ENCODE measurements at places on chromosomes 7 and 10. TPM values are rescaled to one million over a fixed set of nuclear protein-coding genes. Genes with fewer than 3 reads are reported as not detected.

Gene PIP
- total RNA-seq, result not detected

Gene ACSM6
- total RNA-seq, result not detected

Gene FGF8
- not detected for total RNA-seq

Gene AKR1C4
- total RNA-seq, result not detected

Gene IMPDH1
- 68.3 TPM for total RNA-seq

Gene ODAD2
- not detected for total RNA-seq

Gene PTPRZ1
- total RNA-seq, result 36.8 TPM

Gene PDE6C
- total RNA-seq, result not detected

Gene ADARB2
- 0.56 TPM for total RNA-seq

Gene STEAP1
- 20.7 TPM for total RNA-seq

Gene STRIP2
- total RNA-seq, result 12.1 TPM

Gene CTAGE4
- total RNA-seq, result not detected

Gene MOGAT3
- total RNA-seq, result not detected

Gene TAS2R5
- total RNA-seq, result 0.26 TPM

Gene PSPH
- total RNA-seq, result 357 TPM

Gene ACTL6B
- total RNA-seq, result not detected

Gene SLC26A3
- not detected for total RNA-seq

Gene VSTM4
- not detected for total RNA-seq

Gene ITIH5
- total RNA-seq, result 14.2 TPM

Gene ASAH2B
- total RNA-seq, result 1.5 TPM

Gene SLC4A2
- 311 TPM for total RNA-seq

Gene LIPM
- not detected for total RNA-seq

Gene VTI1A
- total RNA-seq, result 52.4 TPM

Gene TMEM184A
- 0.19 TPM for total RNA-seq

Gene EPHA1
- not detected for total RNA-seq

Gene ZNF736
- total RNA-seq, result 0.74 TPM

Gene LRRN3
- total RNA-seq, result not detected

Gene TUBAL3
- not detected for total RNA-seq

Gene TMEM270
- total RNA-seq, result not detected

Gene SFTPA1
- total RNA-seq, result not detected

Gene ITGA8
- not detected for total RNA-seq

Gene TBATA
- total RNA-seq, result not detected

Gene TAS2R41
- not detected for total RNA-seq

Gene CALML3
- not detected for total RNA-seq

Gene MCM10
- 11.6 TPM for total RNA-seq

Gene ZNF679
- total RNA-seq, result not detected

Gene CLDN4
- total RNA-seq, result not detected

Gene UCN3
- total RNA-seq, result not detected

Gene CTAGE15
- total RNA-seq, result not detected

Gene ZNF248
- 7.2 TPM for total RNA-seq

Gene NXPH1
- not detected for total RNA-seq

Gene ARMC3
- total RNA-seq, result not detected

Gene MLXIPL
- total RNA-seq, result 0.03 TPM

Gene JAKMIP3
- total RNA-seq, result 0.03 TPM

Gene TBX20
- total RNA-seq, result 2.8 TPM

Measured in SK-MEL-5 (cell line).